ENCODE measurements at places on chromosomes 6 and 20.

DNA sequence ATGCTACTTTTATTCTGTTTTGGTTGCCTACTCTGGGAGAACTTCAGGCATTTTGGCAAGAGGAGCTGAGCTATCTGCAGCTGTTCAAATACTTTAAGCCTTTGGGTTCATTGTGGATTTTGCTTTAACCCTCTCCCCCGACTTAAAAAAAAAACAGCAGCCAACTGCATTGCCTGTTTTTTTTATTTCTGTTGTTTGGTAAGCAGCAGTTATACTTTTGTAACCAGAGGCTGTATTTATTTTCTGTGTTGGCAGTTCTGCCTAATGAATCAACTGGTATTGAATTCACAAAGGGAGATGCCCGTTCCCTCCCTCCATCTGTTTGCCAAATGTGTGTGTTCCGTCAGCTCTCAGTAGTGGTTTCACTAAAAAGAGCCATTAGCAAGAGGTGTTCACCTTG is 484.0 kb downstream of the UTRN start:
- no peak for DNase-seq

GRCh38 chr20:1184638-1185315 is at the start of gene TMEM74B:
TMEM74B (minus strand) TSS chr20:1184981; CDS start chr20:1183801, 1,180 bp downstream.
- DNase-seq: no peak

- DNase-seq: no peak
Measured at GRCh38 chr6:156269751-156270369, 507.3 kb upstream of the ARID1B start.

- DNase-seq: no peak
Measured at GRCh38 chr6:79030511-79030910, 47.5 kb downstream of the PHIP start.

DNA sequence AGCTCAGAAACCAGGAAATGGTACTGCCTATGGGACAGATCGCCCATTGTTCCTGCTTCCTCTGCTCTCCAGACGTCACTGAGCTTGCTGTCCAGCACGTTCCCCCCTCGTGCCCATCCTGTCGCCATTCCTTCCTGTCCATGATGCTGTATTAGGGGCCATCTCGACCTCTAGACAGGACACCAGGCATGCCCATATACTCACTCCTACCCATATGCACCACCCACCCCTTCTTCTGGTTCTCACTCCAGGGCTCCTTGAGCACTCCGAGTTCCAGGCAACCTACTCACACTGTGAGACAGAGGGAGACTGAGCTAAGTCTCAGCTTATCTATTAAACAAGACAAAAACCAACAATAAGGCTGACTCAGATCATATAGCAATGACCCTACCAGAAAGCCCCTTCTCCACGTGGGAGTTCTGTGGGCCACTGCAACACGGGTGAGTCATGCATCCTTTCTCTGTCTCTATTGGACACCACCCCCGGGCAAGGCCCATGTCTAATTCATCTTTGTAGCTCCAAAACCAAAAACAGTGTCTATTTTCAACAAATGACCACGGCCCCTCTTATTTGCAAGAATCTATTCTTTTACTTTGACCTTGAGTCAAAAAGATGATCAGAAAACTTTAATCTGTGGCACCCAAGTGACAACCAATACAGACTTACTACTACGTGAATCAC is 65.7 kb downstream of the PSMG4 start:
- no peak for DNase-seq

DNA sequence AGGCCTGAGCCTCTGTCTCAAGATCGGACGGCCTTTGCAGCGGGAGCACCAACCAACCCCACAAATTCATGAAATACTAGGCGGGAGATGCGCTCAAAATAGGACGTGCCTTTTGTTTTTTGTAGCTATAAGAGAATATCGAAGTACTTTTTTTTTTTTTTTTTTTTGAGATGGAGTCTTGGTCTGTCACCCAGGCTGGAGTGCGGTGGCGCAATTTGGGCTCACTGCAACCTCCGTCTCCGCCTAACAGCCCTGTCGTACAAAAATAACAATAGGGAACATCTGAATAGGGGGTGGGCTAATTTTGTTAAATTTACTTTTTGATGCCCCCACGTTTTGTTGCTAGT is 5.9 kb upstream of the TUBB2A start:
- DNase-seq: no peak

- no peak for DNase-seq
Measured at GRCh38 chr20:36951979-36952738, 651 bp upstream of the SAMHD1 start.

DNA sequence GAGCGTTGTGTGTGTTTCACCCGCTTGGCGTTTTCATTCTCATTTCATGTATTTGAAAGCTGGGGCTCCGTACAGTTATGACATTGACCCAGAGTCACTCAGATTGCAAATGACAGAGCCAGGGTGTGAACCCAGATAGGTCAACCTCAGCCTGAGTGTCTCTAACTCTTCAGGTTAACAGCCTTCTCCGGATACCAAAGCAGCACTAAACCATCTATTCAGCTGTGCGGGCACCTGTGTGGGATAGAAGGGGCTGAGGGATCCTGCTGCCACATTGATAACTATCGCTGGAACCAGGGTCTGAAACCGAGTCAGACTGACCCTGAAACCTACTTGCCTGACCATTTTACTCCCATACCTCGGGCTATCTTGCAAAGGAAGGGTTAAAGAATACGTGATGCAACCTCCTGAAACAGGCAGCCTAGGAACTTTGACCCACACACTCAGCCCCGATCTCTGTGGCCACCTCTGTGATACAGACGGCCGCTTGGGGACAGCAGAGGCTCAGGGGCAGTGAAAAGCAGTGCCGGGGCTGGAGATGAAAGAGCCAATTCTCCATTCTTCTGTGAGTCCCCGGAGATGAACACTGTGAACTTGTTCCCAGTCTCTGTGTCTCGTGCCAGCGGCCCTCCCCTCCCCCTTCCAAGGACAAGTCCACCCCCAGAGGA is 233.5 kb upstream of the QKI start:
- DNase-seq: no peak

DNA sequence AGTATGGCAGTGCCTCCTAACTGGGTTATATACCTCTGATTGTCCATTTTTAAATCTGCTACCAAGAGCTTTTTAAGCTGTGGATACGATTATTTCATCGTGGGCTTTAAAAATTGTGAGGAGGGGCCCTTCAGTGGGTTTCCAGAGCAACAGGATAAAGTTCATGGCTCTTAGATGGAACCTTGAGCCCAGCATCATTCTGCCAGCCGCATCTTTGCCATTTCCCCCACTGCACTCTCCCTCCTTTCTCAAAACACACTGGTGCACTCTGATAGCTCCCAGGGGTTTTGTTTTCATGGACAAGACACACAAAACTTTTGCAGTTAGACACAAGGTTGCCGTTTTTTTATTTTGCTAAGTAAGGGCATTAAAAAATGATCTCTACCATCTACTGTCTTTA is 54.1 kb downstream of the RREB1 start:
- DNase-seq: no peak

- no peak for DNase-seq
Measured at GRCh38 chr20:48019940-48020339, 234.7 kb upstream of the SULF2 start.

DNA sequence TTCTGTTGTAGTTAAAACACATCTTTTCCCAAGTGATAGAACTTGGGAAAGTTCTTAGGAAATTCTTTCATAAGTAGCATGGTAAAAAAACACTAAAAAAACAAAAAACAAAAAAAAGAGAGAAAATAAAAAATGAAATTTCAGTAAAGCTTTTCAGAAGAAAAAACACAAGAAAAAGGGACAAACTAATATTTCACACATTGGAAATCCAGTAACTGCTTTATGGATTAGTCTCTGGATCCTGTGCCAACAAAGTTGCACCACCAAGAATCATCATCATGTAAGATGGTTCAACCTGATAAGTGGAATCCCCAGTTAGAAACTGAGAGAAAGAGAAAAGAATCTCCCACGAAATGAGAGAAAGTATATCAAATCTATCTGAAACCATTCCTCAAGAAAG is 144.2 kb downstream of the GMDS start:
- no peak for DNase-seq

GRCh38 chr6:137910843-137911456 is 43.9 kb downstream of the TNFAIP3 start:
- no peak for DNase-seq

- no peak for DNase-seq
Measured at GRCh38 chr6:75348882-75349261, 64.3 kb upstream of the TMEM30A start.

- DNase-seq: no peak
Measured at GRCh38 chr6:157644043-157644810, 178.8 kb upstream of the SNX9 start.

GRCh38 chr6:5904532-5904931 is 102.2 kb downstream of the NRN1 start:
- no peak for DNase-seq

GRCh38 chr6:21264288-21265033 is 329.1 kb upstream of the SOX4 start:
- DNase-seq: no peak

DNA sequence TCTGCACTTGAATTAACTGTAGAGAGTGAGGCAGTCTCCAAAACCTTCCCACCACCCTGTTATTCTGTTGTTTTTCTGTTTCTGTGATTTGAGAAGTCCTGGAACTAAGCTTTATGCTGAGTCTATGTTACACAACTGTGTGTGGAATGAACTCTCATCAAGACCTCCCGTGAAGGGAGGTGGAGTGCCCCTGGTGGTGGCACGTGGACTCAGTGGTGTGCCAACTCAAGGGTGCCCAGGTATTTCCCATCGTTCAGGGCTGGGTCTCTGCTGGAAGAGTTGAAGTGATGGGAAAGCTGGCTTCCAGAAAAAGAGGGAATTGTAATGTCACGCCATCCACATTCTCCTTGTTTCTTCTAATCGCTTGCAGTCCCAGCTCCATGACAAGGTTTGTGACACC is 374.2 kb downstream of the SMOC2 start:
- DNase-seq: no peak

GRCh38 chr20:49862607-49863200 is 50.1 kb downstream of the SLC9A8 start:
- DNase-seq: no peak

DNA sequence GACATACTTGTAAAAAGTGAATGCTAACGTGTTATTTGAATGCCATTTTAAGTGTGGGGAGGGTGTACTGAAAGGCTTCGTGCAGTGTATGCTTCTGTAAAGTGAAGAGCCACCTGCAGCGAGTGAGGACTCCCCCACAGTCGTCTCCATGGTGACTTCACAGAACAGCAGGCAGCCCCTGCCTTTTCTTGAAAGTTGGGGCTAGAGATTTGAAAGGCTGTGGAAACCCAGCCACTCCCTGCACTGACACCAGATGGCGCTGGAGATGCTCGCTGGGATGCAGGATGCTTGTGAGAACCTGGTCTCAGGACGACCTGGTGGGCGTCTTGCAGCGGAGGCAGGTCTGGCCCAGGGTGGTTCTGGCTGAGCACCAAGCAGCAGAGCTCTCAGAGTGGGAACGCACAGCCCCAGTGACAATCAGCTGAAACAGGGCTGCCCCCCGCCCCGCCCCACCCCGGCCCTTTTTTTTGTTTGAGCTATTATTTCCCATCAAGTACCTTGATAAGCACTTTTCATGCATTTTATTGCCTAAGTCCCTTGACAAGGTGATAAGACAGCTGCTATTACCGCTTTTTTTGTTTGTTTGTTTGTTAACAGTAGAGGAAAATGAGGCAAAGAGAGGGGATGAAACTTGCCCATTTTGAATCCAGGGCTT is 150.3 kb downstream of the SYCP2 start:
- no peak for DNase-seq

DNA sequence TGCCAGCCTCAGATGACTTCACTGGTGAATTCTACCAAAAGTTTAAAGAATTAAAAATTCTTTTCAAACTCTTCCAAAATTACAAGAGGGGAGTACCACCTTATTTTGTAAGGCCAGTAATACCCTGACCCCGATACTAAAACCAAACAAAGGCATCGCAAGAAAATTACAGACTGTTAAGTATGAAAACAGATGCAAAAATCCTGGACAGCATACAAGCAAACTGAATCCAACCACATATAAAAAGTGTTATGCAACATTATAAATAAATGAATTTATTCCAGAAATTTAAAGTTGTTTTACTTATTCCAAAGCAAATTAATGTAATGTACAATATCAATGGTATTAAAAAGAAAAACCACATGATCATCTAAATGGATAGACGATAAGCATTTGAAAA is 873.6 kb upstream of the GJE1 start:
- DNase-seq: no peak

DNA sequence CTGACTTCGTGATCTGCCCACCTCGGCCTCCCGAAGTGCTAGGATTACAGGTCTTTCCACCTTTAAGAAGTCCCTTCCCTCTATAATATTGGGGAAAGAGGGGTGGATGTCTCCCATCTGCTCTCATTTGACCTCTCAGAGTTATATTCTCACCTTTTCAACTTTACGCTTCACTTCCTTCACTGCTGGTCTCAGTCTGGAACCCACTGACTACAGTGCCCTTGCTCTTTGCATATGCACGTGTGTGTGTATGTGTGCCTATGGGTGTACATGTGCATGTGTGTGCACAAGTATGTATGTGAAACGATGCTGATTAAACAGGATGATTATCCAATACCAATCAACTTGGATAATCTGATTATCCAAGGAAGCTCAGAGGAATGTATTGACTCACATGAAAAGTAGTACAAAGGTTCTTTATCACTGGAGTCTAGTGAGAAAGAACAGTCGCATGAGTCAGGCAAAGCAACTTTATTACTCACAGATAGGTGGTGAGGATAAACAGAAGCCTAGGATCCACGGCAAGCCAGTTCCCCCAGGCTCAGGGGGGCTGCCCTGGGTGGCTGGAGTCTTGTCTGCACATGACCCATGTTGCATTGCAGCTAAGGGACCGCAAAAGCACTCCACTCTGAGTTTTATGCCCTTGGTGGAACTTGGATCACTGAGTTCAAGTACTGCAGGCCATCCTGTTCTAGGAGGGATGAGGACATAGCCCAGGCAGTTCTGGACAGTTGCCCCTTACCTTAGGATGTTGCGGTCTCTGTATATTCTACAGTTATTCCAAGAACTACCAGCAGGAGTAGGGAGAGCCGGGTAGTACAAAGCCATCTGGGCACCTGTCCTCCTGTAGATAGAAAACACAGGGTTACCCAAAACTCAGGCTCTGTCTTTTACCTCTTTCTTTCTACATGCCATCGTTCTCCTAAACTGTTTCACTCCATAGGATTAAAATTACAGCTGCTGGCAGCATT is 50.9 kb downstream of the SNRNP48 start:
- no peak for DNase-seq

- no peak for DNase-seq
Measured at GRCh38 chr20:3935956-3936340, 46.8 kb downstream of the PANK2 start.

All from stimulated activated CD8-positive, alpha-beta memory T cell treated with anti-CD3 and anti-CD28 coated beads, Interleukin-15, amount 100 ng/mL, for 4 hours (primary cell).